NCI-H460 (cell line): ENCODE measurements at places on chromosomes 2 and 18. TPM values are rescaled to one million over a fixed set of nuclear protein-coding genes. Genes with fewer than 3 reads are reported as not detected.

- DNase-seq: no peak
Measured at GRCh38 chr2:120134263-120134662, 88.9 kb downstream of the TMEM185B start.

DNA sequence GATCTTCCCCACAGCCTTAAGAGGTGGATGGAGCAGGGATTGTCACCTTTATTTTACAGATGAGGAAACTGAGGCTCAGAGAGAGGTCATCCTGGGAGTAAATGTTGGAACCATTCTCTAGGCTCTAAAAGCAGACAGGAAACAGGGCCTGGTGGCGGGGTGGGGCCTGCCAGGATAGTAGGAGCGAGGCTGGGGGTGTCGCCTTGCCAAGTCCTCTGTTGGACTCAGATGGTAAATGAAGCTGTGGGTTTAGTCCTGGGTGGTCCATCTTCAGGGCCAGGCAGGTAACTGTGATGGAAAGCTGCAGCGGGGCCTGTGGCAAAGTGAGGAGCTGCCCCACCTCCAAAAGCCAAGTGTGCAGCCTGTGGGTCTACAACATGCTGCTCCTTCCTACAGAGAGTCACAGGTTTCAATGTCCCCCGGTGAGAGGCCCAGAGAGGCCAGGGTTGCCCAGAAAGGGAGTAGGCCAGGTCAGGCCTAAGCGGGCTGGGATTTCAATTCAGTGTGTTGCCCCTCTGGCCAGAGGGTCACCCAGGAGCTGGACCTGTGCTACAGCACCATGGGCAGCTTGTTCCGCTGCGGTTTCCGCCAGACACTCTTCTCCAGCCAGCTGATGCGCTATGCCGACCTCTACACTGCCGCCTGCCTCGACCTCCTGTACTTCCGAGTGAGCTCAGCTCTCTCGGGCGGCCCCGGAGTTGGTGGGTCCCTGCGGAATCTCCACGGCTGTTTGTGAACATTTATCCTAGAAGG, 6.6 kb downstream of the NT5DC4 start:
- no peak for DNase-seq

Gene VSNL1
- not detected in 2 replicates for total RNA-seq

Gene PROKR1
- not detected in 2 replicates for total RNA-seq
